GM10248 (cell line): ENCODE measurements at places on chromosomes 7 and 10.

GRCh38 chr7:152924238-152924637 lies 164.7 kb downstream of the ACTR3B start:
- no peak for DNase-seq

DNA sequence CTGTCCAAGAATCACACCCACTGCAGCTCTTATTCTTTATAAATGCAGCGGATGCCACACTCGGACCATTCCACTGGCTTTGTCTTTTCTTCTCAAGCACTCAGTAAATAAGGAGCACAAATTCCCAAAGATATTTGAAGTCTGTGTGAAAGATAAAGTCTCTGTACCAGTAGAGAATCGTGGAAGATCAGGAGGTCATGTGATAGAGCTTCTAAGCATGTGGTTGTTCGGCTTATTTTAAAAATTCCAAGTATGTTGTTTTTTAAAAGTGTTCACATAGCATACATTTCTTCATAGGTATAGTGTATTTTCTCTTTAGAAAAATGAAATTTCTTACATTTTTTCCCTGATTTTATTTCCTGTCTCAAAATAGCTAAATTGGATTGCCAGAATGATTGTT lies 75.8 kb downstream of the NOC3L start:
- no peak for DNase-seq

- no peak for DNase-seq
Observed at GRCh38 chr10:46080886-46081285, 34.8 kb upstream of the MSMB start.

GRCh38 chr7:115097175-115097671 lies 175.3 kb downstream of the MDFIC start:
- DNase-seq = no peak

DNA sequence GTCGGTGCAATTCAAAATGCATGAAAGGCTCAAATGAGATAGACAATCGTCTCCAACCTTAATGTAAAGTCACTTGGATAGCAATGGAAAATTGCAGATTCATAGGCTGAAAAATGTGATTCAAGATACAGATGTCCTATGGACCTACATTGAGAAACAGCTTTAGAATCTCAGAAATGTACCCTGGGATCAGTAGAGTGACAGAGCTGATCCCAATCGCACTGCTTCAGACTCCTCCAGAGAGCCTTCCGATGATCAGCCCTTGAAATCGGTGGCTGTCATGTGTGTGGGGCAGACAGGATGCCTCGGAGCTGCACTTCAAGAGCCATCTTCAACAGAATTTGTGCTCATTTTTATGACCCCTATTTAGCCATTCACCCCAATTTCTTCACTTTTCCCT lies 240.1 kb upstream of the GRB10 start:
- DNase-seq = no peak

DNA sequence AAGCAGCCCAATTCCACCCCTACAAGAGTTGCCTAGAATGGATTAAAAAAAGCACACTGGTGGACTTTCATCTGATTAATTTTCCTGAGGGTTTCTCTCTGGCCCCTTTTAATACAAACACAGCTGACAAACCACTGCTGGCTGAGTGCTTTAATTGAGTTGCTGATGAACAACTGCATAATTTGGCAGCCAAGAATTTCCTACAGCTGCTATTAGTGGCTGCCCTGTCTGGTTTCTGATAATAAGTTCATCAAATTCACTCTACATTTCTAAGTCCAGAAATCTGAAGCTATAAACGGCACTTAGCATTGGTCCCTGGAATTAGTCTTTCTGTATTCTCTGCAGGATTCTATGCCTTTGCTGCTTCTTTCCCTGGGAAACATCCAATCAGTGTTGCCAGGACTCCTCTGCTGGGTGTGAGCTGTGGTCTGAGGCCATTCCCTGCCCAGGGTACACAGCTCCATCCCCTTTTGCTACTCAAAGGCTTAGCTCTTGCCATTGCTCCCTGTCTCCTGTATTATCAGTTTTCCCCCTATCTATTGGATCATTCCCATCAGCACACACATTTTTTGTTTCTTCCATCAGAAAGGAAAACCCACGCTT lies 110.6 kb downstream of the LSM5 start:
- no peak for DNase-seq

DNA sequence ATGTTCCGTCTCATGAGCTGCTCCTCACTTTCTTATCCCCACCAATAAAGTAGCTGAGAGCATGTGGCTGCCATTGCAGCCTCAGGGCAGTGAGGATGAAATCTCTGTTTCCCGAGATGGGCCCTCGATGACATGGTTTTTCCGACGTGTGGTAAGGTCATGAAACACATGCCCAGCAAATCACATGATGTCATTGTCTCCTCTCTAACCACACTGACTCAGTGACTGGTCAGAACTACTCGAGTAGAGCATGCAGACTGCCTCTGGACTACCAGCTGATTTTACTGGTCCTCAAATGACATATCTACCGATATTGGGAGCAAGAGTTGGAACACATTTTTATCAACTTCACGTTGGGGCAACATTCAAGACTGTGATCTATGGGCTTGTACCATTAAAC lies 786.1 kb downstream of the CNTNAP2 start:
- no peak for DNase-seq
